GM06990 (cell line): ENCODE measurements at places on chromosomes 4 and X.

GRCh38 chr4:144715230-144715629, 69.3 kb downstream of the HHIP start:
- DNase-seq = no peak

DNA sequence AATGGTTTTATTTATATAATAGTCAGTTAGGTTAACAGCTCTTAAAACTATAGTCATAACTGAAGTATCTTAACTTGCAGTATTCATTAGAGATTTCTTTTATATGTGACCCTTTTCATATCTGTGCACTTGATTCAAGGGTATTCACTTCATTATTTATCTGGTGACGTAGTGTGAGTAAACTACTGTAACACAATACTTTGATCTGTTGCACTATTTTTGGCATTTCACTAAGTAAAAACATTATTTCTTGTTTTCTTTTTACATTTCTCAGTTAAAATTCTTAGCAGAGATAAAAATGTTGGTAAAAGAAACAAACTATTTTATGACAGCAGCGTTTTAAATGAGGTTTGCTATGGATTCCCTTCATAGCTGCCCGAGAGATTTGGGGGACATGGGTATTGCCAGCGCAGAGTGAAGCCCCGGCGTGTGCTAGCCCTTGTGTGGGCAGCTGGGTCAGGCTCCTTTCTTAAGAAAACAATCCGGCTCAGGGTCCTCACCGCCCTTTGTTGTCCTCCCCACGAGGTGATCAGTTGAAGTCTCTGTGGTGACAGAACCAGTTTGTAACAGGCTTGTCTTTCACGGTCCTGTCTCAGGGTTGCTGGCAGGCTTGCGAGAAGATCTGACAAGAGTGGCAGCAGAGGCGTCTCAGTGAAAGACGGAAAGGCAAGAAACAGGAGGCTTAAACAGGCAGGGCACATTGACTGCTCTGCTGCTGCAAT, 293.4 kb downstream of the BMPR1B start:
- DNase-seq = no peak

GRCh38 chrX:12967711-12968465, 7.0 kb upstream of the TMSB4X start:
- DNase-seq = no peak

GRCh38 chr4:153661908-153662307, 22.2 kb upstream of the TLR2 start:
- DNase-seq = no peak

- DNase-seq = no peak
Observed at GRCh38 chr4:41458689-41459088, 79.3 kb upstream of the LIMCH1 start.

DNA sequence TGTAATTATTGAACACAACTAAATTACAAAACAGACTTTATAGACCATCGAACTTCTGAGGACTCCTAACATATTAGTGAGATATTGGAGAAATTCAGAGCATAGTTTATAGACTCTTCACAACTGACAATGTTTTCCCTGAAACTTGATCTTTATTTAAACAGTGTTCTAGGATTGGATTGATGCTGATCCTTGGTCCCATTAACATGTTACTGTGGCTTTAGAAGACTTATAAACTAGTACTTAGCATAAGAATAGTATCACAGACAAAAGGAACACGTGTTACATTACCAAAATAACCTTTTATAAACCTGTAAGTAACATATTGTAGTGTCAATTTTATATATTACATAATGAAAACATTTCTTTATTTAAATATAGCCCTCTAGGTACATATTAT, 689.6 kb downstream of the CCSER1 start:
- no peak for DNase-seq
